ENCODE measurements at places on chromosomes 12 and 14. TPM values are rescaled to one million over a fixed set of nuclear protein-coding genes. Genes with fewer than 3 reads are reported as not detected.

SLC17A8 gene
- total RNA-seq = not detected

GLTP gene
- 63.8 TPM for total RNA-seq

TAC3 gene
- total RNA-seq = not detected

IFI27L1 gene
- total RNA-seq = 11.2 TPM

GRCh38 chr14:56417173-56417572, 162.4 kb upstream of the TMEM260 start:
- no peak for DNase-seq

DNA sequence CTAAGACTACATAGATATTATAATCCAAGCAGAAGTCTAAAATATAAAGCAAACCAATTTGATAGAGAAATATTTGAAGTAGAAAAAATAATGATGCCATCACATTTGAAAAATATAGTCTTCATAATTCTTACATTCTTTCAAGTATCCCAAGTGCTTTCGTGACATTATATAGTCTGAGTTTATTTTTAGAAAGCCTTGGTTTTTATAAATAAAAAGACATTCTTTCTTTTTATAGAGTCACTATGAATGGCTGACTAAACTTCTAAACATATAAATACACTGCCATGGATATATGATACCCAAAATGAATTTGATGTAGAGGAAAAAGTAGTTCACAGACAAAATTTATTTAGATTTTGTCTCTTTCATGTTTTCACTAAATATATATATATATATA, 135.1 kb upstream of the PDZRN4 start:
- DNase-seq = no peak

FOXJ2 gene
- 16.4 TPM for total RNA-seq

GRCh38 chr14:21978999-21979314, 305.3 kb upstream of the OR4E1 start:
- DNase-seq = no peak

FAM222A gene
- 0.16 TPM for total RNA-seq

GRCh38 chr12:100443434-100443833, 30.2 kb upstream of the NR1H4 start:
- no peak for DNase-seq

COQ6 gene
- 20.0 TPM for total RNA-seq

DNA sequence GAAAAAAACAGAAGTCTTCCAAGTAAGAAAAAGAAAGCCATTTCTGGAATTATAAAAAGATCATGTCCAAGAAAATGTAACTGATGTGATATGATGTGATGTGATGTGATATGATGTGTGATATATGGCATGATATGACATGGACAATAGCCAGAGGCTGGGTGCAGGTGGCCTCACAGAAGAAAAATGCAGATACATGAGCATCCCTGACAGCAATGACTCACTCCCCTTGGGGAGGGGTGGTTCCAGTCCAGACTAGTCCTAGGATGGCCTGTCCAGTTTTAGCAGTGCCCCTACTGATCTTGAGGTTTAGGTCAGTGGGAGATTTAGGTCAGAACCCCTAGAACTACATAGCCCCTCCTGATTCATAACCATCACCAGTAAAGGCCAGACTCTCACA, 3.5 kb upstream of the RHOJ start:
- peak; percentile 69 for DNase-seq

ETFBKMT gene
- 3.4 TPM for total RNA-seq

DNA sequence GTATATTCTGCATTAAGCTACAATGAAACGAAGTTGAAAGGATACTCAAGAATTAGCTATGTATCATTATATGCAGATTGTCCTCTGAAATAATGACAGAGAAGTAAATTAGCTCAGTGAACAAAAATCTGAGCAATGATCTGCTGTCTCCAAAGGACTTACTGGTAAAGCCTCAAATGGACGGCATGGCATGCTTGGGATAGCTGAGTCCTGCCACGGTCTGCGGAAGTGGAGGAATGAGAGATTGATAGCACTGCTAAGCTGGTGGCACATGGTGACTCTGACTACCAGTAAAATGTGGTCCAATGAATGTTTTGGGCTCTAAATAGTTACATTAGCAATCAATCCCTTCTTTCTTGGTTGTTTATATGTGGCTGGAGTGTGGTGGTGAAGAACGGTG, 3.7 kb upstream of the DENND5B start:
- no peak for DNase-seq

P2RX7 gene
- total RNA-seq = 0.43 TPM

TAS2R31 gene
- total RNA-seq = 2.0 TPM

DNA sequence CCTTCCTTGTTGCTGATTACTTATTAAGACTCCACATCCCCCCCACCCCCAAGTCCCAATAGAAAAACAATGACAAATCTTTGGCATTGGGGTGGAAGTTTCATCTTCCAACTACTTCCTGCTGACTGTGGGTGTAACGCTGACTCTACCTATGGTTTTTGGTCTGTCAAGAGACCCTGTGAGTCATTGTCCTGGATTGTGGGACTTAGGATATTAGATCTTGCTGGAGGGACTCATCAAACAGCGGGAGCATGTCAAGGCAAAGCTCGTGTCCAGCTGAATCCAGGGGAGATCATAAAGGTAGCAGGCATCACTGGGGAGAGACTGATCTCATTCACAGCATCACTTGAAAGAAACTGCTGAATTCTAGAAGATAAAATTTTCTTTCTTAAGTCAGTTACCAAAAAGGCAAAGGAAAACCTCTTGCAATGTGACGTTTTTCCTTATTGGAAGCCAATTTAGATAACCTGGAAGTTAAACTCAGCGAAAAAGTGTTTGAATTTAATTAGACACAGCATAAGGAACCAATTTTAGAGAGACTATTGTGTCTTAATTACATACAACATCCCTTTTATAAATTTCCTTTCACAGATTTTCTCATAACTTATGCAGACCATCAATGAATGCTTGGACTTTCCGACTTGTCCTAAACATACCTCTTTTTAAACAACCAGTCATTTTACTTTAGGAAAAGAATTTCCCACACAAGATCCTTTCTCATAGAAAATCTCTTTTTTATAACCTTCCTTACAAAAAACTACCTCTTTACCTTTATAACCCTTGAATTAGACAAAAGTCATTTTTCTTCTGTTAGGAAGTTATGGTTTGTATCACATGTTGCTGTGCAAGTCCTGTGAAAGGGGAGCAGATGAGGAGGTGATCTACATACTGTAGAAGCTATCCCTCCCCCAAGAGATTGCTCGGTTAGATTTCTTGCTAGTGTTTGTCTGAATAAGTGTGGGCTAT, 94.6 kb upstream of the SCAF11 start:
- DNase-seq = peak; percentile 60

GRCh38 chr12:16070113-16070512, 159.0 kb downstream of the DERA start:
- no peak for DNase-seq

DNA sequence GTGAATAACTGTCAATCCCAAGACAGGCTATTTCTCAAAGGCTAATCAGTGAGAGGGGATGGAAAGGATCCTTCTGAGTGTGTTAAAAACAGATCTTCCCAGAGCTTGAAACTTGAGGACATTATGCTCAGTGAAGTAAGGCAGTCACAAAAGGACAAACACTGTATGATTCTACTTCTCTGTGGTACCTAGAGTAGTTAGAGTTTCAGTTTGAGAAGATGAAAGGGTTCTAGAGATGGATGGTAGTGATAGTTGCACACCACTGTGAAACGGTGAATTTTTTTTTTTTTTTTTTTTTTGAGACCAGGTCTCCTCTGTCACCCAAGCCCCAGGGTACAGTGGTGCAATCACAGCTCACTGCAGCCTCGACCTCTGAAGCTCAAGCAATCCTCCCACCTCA, 133.8 kb downstream of the SAMD4A start:
- DNase-seq = no peak

GRCh38 chr14:87896393-87897380, 96.3 kb downstream of the GALC start:
- peak; percentile 37 for DNase-seq

DNA sequence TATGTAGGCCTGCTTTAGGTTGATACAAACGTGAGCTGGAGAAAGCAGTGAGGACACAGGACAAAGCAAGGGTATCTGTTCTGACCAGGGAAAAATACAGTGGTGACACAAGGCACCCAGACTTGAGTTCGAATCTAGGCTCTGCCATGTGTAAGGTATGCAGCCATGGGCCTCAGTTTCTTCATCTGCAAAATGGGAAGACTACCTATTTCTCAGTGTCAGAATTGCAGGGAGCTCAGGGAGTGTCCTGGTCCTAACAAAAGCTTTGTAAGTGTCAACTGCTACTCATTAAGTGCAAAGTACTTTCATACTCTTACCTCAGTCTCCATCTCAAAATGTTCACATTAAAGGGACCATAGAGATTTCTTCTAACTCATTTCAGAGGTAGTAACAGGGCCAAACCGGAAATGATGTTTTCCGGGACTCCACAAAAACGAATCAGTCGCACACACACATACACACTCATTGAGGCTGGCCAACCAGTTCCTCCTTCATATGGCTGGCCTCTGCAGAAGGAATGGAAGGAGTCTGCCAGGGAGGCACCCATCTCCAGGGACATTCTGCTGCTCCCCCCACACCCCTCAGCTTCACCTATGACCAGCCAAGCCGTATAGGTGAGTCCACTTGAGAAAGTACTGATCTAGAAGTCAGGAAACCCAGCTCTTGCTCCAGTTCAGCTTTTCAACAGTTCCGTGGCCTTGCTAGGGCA, 7.8 kb downstream of the CTDSP2 start:
- no peak for DNase-seq

PLXNC1 gene
- 0.61 TPM for total RNA-seq

SCNN1A gene
- total RNA-seq = 171 TPM

- no peak for DNase-seq
Measured at GRCh38 chr12:130119241-130119861, 42.9 kb upstream of the FZD10 start.

FAM186B gene
- total RNA-seq = 0.33 TPM

TRIM9 gene
- total RNA-seq = 0.14 TPM

PTPRR gene
- not detected for total RNA-seq

REM2 gene
- total RNA-seq = 0.33 TPM

GRCh38 chr14:55536204-55536708, 43.8 kb upstream of the KTN1 start:
- no peak for DNase-seq

SNRPF gene
- 5.5 TPM for total RNA-seq

- no peak for DNase-seq
Measured at GRCh38 chr12:69998922-69999321, 173.9 kb downstream of the MYRFL start.

CLSTN3 gene
- total RNA-seq = 20.4 TPM

- DNase-seq = peak; percentile 16
Measured at GRCh38 chr14:74019408-74020137, 424 bp downstream of the BBOF1 start.

LRRC10 gene
- total RNA-seq = not detected

BEST3 gene
- total RNA-seq = not detected

DNA sequence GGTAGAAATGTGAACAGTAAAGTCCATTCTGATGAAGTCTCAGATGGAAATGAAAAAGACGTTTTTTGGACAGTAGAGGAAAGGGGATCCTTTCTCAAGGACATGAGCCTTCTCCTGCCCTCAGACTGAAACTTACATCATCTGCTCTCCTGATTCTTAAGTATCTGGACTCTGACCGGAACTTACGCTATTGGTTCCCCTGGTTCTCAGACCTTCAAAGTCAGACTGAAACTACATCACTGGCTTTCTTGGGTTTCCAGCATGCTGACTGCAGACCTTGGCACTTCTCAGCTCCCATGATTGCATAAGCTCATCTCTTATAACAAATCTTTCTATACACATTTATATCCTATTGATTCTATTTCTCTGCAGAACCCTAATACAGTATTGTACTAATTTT, 291.0 kb downstream of the SNAPC1 start:
- no peak for DNase-seq

DNA sequence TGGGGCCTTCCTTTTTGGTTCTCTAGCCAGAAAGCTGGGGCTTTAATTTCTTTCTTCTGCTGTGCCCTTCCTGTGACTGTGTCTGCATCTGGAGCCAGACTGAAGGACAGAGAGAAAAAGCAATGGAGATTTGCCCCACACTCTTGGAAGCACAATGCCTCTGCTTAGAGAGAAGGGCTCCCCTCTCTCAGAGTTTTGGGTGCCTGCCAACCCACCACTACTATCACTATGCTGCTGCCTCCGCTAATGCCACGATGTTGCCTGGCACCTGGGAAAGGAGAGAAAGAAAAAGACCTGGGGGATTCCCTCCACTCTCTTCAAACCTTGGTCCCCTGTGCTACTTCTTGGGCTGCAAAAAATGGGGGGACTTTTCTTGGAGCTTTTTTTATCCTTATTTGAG, 52.6 kb downstream of the TMEM260 start:
- DNase-seq = no peak

FIGNL2 gene
- 0.50 TPM for total RNA-seq

DNA sequence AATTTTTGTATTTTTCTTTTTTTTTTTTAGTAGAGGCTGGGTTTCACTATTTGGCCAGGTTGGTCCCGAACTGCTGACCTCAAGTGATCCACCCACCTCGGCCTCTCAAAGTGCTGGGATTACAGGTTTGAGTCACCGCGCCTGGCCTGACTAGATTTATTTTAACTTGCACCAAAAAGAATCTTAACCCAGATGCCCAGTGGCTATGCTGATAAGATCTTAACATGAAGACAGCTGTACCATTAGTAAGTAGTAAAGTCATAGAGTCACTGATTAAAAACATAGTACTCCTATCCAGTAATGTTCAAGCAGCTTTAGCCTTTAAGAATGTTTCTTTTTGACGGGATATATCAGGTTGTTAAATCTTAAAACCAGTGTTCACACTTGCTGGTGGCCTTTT, 1061.8 kb upstream of the FLRT2 start:
- DNase-seq = peak; percentile 45

GRCh38 chr12:45560689-45561088, 168.8 kb upstream of the ARID2 start:
- no peak for DNase-seq

DNA sequence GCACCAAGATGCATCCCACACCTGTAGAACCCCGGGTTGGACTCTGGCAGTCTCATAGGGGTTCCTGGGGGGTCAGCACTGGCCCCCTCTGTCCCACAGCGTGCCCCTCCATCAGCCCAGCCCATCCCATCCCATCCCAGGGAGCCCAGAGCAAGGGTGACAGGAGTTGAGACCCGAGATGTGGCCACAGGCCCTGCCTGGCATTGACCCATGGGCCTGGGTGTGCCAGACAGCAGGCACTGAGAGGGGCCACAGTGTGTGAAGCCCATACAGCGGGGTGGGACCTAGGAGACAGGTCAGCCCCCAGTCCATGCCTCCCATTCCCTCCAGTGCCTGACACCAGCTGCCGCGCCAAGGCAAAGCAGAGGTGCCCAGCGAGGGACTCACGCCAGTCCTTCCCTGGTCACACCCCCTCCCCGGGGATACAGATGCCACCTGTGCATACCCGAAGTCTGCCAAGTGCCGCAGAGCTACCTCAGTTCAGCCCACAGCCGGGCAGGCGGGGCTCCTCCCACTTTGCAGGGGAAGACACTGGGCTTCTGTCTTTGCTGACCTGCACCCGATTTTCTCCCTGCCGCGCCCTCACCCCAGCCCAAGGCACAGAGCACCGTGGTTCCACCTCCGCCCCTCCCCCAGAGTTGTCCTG, 50.4 kb downstream of the CYP46A1 start:
- no peak for DNase-seq

Measured in mammary epithelial cell (primary cell).